ENCODE measurements at places on chromosomes 5 and 9. TPM values are rescaled to one million over a fixed set of nuclear protein-coding genes. Genes with fewer than 3 reads are reported as not detected.
A peak's percentile ranks its signal among the peaks of the same experiment; 100 is the strongest.

DNA sequence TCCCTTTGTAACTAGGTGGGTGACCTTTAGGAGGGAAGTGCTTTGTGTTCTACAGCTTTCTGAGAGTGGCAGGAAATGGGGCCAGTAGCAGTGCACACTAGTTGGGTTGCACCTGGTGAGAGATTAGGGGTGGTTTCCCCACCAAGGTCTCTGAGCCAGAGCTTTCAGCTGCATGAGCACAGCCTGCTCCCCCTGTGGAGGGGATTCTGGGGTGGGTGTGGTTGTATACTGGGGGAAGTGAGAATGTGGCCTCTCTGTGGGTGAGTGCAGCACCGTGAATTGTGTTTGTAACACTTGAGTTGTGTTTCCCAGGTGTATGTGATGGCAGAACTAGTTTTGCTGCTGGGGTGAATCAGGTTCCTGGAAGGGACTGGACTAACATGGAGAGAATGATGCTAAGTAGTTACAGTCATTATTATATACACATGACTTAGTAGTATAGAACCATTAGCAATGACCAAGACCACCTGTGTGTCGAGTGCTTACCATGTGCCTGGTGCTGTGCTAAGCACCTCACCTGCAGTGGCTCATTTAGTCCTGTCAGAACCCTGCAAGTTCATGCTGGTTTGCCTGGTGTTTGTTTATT, 11.8 kb upstream of the CXXC5 start:
- DNase-seq, result peak; percentile 39

- no peak for DNase-seq
Observed at GRCh38 chr5:127839496-127840197, 136.5 kb downstream of the CCDC192 start.

DNA sequence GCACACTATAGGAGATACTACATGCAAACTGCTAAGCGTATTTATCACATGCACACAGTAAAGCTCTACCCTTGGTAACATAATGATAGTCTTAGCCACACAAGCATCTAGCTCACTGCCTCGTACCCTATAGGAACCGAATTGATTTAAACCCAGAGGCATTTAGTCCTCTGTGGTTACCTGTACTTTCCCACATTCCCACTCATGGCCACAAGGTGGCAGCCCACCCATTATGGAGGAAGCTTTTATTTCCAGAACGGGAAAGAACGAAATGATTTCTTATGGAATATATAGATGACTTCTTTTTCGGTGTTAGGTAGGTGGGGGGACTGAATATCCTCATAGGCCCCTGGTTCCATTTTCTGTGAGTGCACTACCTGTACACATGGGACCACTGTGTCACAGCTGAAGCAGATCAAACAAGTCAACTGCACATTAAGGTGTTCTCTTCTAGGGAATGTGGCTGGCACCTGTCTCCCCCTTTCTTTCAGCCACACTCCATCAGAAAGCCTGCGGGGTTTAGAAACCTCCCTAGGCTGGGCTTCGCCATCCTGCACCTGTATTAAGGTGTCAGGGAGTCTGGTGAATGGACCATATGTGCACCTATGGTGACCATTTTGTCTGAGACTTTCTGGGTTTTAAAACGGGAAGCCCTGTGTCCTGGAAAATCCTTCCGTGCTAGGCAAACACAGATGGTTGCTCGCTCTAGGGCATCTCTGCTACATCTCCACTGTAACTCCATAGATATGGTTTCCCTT, 313.2 kb downstream of the SLIT3 start:
- peak; percentile 81 for DNase-seq

DNA sequence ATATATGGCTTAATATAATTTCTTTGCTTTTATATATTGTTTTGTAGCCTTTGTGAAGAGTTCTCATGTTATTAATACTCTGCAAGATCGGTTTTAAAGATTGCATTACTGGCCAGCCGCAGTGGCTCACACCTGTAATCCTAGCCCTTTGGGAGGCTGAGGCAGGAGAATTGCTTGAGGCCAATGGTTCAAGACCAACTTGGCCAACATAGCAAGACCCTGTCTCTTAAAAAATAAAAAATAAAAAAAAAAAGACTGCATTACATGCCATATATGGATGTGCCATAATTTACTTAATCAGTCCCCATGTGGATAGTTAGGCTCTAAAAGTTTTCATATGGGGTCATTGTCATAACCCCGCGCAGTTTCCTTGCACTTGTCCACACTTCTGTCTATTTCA, 31.0 kb upstream of the TNFAIP8 start:
- DNase-seq, result no peak

DNA sequence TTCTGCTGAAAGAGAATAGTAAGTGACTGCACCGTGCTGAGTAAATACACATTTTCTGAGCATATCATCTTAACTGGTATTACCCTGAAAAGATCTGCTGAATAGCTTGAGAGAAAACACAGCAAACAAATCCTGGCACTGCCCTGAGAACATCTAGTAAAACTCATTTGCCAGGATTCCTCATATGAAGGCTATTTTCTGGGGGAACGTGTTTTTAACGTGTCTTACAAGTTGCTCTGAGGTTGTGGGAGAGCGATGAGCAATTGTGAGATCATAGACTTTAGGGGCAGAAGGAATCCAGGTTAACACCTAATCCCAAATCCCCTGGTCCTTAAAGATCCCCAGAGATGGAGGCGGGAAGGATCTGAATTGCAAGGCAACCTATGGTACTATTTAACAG, 331.9 kb upstream of the RFX3 start:
- no peak for DNase-seq

DNA sequence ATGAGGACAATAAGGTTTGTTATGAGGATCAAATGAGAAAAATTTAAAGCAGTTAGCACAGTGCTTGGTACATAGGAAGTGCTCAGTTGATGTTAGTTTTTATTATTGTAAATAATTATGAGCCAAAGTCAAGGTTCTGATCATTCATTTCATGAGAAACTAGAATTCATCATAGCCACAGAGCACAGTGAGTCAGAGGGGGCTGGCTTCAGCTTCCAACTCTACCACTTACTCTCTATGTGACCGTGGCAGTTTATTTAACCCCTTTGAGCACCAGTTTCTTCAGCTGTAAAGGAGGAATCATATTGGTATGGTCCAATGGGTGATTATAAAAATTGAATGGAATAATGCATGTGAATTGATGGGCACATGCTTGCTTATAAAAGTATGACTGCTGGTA, 39.4 kb downstream of the KLHL3 start:
- DNase-seq, result no peak

The GPX3 gene
- total RNA-seq, result 19.7 TPM

All from type B pancreatic cell (in vitro differentiated cells).